ENCODE measurements at places on chromosomes 2 and 18.

DNA sequence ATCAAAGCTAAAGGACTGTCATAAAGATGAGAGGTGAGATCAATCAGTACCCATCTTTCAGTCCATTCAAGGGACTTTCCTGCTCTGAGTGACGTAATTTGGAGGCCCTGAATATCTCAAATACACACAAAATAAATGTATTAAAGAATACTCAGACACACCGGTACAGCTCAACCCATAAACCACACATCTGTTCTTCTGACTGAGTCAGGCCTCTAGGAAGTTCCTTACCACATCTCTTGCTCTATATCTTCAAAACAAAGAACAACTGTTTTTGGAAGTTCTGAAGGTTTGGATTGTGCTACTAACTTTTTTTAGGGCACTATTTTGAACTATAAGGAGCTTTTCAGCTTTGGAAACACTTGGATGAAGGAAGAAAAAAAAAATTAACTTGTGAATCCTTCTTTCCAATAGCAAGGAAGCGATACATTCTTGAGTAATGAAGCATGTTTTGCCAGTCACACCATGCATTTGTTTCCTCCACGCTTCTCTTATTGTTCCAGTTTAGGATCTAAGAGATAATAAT is 866.5 kb upstream of the VRK2 start:
- no peak for DNase-seq

DNA sequence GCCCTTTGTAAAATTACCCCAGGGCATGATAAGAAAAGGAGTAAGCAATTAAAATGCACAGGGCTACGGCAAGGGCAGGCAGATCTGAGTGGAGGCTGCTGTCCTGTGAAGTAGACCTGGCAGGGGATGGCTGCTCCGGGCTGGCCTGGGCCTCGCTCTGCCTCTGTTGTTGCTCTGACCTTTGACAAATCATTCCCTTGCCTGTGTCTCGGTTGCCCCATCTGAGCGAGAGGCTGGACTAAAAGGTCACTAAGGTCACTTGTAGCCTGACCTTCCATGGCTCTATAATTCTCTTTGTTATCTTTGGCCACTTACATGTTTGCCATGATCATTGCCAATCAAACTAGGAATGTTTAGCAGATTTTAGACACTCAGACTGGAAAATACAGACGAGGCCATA is 118.1 kb downstream of the KLHL29 start:
- DNase-seq = no peak

- no peak for DNase-seq
Observed at GRCh38 chr18:59927246-59927825, 27.5 kb downstream of the PMAIP1 start.

- no peak for DNase-seq
Observed at GRCh38 chr2:180385601-180386201, 378.6 kb upstream of the CWC22 start.

DNA sequence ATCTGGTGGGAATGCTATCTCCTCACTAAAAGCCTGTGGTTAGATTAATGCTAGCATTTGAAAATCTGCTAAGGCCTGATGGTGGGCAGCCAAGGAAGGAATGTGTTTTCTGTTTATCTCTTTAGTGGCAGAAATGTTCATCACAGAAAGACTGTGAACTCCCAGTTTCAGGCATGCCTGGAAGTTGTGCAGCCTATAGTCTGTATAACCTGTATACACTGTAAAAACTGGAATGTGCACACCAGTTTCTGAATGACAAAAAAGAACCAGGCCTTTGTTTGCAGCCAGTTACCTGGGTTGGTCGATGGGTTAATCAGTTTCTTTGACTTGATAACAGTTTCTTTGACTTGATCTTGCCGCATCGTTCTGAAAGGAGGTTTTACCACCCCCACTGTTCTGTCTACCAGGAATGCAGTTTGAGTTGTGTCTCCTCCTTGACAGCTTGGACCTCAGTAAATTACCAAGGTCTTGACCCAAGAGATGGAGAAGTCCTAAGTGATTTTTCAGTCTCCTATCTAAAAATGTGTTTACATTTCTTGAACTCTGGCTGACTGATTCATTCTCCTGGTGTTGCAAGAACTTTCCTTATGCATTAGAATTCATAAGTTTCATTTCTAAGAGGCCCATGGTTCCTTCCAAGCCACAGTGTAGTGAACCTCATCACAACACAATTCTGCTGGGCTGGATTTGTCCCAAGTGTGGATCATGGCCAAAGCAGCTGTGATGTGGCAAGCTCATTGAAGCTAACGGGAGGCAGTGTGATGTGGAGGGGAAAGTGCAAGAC is 62.2 kb downstream of the KIAA2012 start:
- no peak for DNase-seq

Measured in activated naive CD4-positive, alpha-beta T cell treated with anti-CD3 and anti-CD28 coated beads, Interleukin-2, amount 50 U/mL, for 16 hours (primary cell).